ENCODE measurements at places on chromosomes 4 and X.

DNA sequence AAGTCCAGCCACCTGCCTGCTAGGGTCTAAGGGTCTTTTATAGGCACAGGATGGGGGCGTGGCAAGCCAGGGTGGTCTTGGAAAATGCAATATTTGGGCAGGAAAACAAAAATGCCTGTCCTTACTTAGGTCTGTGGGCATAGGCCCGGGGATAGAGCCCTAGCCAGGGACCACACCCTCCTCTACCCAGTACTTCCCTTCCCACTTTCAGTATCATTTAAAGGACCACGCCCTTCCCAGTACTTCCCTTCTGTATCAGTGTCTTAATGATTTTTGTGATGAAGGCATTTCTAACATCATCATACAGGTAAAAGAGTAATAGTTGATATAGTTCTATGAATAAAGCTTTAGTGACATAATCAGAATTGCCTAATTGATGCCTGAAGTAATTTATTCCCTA, 11.4 kb downstream of the BANK1 start:
- no peak for DNase-seq

GRCh38 chrX:107673431-107673830, 45.1 kb downstream of the PRPS1 start:
- DNase-seq: no peak

DNA sequence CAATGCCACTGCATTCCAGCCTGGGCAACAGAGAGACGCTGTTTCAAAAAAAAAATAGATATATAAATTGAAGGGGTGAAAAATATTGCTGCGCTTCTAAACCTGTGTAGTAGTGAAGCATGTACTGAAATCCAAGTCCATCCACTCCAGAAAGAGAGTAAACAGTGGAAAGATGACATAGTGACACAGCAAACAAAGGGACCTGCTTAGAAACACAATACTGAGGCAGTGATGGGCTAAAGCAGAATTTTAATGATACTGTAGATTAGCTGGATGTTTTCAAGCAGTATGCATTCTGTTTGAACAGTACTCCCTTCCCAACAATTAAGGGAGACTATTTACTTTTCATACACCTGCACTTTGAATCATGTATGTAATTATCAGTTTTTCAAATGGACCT, 42.5 kb downstream of the TFDP3 start:
- DNase-seq: no peak

DNA sequence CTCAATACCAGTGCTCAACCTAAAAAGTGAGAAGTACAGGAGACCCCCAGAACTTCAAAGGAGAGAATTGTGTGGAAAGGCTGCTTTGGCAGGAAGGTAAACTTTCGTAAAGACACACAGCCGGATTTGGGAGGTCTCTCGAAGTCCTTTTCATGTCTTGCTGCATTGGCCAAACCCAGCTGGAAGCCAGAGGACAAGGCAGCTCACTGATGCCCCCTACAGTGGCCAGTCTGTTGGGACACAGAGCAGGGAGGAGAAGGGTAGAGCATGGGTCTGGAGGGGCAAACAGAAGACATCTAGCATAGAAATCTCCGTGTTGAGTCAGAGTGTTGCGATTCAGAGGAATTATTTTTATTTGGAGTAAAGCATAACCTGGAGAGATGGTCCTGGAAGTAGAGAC, 198.9 kb downstream of the ANK2 start:
- no peak for DNase-seq

DNA sequence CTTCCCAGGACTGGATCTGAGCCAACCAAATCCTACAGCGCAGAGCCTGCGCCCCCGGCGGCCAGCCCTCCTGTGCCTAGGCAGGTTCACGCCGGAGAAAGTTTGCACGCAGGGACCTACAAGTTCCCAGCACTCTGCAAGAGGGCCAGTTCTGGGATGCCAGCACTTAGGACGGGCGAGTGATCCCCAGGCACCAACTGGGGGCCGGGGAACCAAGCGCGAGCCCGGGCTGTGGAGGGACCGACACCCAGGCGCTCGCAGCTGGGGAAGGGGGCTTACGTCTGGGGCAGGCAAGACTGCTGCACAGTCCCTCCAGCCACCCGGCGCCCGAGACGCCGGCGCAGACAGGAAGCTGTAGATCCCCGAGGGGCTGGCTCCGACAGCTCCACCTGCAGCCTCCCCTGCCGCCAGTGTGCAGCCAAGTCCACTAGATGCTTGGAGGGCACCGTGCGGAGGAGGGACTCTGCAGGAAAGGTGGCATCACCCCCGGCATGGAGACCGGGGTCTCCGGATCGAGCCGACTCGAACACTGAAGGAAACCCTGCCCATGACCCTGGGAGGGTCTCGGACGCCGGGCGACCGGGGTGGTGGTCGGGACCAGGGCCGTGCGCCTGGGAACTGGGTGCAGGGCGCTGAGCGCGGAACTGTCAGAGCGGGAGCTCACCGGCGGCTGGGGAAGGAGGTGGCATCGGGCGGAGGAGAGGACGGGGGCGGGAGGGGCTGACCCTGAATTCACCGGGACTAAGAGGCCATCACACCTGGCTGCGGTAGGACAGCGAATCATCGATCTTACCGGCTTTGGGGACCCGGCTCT, 566 bp downstream of the CORIN start:
- no peak for DNase-seq

DNA sequence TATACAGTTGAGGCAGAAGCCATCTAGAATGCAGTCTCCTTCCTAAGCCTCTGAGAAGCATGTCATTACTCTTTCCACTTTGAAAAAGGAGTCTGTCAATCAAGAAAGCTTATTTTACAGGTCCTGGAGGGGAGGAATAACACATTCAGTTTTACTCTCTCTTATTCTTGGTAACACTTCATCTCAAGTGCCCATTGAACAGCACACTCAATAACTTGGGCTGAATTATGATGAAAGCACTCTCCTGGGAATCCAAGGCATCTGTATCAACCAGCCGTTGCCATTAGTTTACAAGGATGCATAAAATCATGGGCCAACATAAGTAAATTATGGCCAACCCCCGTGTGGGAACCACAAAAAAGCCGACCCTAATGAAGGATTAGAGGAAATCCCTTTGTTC, 282.4 kb downstream of the C4orf33 start:
- DNase-seq: no peak

DNA sequence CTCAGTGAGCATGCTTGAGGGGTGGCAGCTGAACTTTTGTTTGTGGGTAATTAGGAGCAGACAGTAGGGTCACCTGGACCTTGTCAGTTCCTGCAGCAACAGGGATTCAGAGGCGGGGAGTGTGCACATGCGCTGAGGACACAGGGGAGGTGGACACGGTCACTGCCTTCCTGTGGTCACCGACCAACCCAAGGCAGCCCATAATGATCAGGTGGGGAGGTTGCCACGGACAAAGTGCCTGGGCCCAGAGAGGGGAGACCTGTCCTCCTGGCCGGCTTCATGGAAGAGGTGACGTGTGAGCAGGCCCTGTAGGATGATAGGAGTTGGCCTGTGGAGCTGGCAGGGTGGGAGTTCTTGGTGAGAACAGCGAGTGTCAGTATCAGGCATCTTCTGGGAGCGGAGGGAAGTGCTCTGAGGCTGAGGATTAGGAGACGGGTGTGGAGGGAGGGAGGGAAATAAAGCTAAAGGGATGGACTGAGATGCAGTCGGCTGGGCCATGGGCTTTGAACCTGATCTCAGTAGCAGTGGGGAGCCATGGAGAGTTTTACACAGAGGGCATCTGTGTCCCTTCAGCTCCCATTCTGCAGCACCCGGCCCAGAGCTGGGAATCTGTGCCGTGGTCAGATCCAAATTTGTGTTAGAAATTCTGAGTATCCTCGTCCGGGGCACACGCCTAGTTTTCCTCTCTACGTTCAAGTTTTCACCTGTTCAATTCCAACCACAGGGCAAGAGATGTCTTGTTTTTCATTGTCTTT, 100.0 kb downstream of the PSAPL1 start:
- DNase-seq: no peak

- DNase-seq: peak; percentile 74
These were observed 203.4 kb downstream of the MAML3 start for GRCh38 chr4:139950568-139950967.

DNA sequence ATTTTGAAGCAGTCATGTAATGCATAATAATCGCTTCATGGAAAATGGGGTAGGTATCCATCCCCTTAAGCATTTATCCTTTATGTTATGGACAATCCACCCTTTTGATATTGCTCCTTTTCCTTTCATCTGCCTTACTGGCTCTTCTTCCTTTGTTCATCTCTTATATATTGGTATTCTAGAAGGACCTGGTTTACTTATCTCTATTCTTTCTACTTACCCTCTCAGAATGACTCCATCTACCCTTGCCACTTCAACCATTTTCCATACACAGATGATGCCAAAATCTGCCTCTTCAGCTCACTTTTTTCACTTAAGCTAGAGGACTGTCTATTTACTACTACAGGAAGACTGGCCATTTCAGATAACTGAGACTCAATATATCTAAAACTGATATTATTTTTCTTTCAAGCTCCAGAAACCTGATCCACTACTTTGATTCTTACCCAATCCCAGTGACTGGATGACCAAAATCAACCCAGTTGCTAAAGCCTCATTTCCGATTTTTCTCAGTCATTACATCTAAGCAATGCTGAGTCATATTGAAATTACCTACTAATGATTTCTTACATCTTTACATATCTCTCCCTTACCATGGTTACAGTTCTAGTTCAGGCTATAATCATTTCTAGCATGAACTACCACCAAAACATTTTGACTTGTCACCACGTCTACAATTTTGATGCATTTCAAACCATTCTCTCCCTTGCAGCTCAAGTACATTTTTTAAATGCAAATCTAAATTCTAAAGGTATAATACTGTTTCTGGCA, 93.7 kb downstream of the FAAH2 start:
- no peak for DNase-seq

DNA sequence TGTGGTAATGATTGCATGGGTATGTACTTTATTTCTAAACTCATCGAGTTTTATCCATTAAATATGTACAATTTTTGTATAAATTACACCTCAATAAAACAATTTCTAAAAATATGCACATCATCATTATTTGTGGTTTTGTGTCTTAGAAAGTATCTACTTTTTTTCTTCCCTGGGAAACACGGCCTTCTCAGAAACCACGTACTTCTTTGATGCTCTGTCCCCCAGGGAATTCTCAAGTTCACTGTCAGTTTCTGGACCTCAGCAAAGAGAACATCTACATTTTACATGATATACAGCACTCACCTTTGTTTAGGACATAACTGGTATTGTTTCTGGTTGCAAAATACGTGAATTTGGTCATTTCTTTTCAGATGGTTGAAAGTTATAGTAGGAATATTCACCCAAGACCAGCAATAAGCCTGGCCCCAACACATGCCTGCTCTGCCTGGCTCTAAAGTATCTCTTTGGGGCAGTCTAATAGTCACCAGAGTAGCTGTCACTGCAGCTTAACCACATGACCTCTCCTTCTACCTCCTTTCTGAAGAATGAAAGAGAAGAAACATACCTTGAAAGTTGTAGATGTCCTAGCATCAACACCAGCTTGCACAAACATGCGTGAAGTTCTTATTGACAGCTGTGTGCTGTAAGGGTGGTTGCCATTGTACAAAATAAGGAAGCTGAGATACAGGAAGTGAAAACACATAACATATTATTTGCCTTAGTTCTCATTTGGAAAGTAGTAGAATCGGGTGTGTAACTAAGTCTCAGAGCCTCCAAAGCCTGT, 48.4 kb upstream of the SPANXN4 start:
- no peak for DNase-seq

DNA sequence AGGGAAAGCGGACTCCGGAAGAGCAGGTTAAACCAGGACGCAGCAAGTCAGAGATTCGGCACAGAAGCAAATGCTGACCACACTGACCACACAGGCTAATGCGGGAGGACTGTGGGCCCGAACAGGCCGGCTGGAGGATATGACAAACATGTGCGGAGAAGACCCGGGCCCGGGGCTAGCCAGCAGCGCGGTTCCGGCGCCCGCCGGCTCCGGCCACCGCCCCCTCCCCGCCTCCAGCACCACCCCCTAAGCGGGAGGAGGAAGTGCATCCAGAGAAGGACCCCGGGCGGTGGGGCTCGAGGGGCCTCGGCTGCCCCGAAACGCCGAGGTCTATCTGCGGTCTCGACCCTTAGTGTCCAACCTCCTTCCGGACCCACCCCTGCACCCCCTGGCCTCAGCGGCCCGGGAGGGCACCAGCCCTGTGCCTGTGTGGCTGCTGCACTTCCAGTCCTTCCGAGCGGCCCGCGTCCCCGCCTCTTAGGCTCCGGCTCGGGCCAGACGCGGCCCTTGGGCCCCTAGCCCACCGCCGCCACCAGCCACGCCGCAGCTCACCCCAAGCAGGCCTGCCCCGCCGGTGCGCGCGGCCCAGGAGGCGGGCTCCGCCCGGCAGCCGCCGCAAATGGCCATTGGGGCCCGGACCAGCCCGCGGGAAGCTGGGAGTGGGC, 2.1 kb downstream of the ELOVL6 start:
- no peak for DNase-seq

- no peak for DNase-seq
These were observed 99.2 kb upstream of the ARSJ start for GRCh38 chr4:114078636-114079035.

- DNase-seq: no peak
These were observed 13.2 kb downstream of the TMEM175 start for GRCh38 chr4:945274-946102.

GRCh38 chr4:12041828-12042227, 613.1 kb upstream of the HS3ST1 start:
- DNase-seq: no peak

DNA sequence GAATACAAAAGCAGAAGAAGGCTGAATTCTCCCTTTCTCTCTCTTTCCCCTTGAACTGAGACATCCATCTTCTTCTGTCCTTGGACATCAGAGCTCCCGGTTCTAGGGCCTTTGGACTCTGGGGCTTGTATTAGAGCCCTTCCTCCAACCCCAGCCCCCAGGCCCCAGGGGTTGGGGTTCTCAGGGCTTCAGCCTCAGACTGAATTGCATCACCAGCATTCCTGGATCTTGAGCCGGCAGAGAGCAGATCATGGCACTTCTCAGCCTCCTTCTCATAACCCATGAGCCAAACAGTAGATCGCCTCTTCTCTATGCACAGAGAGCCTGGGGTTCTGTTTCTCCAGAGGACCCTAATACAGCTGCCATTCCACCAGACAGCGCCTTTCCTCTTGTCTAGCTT, 25.3 kb upstream of the CLDN24 start:
- no peak for DNase-seq

GRCh38 chr4:161463436-161463835, 700.4 kb downstream of the FSTL5 start:
- DNase-seq: no peak

DNA sequence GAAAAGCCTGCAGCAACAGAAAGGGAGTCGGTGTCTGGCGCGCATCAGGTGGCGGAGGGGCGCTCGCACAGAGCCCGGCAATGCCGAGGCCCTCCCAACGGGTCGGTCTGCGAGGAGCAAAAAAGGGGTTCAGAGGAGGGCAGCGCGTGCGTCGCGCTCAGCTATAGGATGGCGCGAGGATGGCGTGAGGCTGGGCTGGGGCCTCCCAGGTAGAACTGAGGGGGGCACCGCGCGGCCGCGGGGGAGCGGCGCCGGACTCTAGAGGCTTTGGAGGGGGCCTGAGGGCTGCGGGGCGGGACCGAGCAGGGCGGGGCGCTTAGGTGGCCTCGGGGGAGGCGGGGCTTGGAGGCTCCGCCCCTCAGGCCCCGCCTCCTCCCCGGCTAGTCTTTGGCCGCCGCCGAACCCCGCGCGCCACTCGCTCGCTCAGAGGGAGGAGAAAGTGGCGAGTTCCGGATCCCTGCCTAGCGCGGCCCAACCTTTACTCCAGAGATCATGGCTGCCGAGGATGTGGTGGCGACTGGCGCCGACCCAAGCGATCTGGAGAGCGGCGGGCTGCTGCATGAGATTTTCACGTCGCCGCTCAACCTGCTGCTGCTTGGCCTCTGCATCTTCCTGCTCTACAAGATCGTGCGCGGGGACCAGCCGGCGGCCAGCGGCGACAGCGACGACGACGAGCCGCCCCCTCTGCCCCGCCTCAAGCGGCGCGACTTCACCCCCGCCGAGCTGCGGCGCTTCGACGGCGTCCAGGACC, at the start of gene PGRMC1:
Gene PGRMC1, plus strand, starts transcription at position 414 of the 751 bp plus-strand sequence. Its CDS starts 79 bp downstream, at position 493.
- DNase-seq: peak; percentile 34

Data from astrocyte of the cerebellum (primary cell).